ENCODE measurements at places on chromosomes 6 and 20.

DNA sequence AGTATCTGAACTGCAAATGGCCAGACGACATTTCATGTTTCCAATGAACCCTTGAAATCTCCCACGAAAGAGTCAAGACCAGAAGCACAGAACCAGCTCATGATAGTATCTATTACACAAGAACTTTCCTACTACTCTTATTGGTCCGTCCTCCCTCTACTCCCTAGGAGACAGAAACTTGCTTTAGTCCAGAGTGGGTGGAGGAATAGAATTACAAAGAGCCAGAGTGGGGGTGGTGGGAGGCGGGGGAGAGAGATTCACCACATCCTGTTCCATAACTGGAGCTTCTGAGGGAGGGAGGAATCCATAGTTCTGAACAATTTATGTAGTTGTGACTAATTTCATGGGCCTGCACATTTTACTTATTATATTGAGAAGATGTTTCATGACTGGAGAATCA is 18.5 kb upstream of the WFDC10A start:
- no peak for DNase-seq

DNA sequence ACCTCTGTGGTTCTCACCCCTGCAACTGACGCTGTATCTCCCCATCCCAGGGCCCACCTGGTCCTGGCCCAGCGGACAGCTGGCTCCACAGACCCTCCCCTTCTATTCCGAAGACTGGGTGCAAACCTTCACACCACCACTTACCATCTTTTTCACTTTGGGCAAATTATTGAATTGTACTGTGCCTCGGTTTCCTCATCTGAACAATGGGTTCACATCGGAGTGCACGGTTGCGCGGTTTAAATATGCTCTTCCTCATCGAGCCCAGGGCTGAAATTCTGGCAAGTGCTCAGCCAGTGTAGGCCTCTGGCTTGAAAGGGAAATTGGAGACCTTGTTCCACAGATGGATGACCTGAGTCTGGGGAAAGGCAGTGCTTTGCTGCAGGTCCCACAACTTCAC is 2.9 kb upstream of the ARFGAP1 start:
- no peak for DNase-seq

GRCh38 chr20:38147751-38148150 is 17.3 kb downstream of the TGM2 start:
- no peak for DNase-seq

GRCh38 chr6:169839898-169840631 is 88.6 kb downstream of the ERMARD start:
- DNase-seq = no peak

DNA sequence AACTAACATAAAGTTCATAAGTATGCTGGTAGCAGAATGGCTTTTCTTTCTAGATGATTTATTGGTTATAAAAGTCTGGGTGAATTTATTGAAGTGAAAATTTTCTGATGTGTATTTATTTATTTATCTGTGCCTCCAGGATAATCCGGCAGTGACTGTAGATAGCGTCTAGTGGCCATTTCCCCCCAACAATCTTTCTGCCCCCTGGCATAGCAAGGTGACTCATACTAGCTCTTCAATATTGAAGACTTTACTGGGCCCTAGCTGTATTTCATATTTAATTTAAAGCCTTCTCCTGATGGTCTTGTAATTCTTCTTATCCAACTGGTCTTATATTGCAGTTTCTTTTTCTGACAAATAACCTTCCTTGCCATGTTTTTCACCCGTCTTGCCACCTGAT is 154.1 kb upstream of the SGK1 start:
- DNase-seq = no peak

DNA sequence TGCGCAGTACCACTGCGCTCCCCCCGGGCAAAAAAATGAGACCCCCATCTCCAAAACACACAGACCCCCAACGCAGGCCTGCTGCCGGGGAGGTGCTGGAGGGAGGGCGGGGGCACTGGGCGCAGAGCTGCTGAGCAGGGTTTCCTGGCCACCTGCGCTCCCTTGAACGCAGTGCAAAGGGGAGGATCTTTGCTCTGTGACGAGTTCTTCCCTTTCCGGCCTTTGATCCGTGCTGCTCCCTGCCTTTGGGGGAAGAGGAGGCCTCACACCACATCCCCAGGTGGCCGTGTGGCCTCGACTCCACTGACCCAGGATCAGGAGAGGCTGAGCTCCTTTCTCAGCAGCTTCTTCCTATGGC is 8.9 kb upstream of the COL20A1 start:
- DNase-seq = no peak

DNA sequence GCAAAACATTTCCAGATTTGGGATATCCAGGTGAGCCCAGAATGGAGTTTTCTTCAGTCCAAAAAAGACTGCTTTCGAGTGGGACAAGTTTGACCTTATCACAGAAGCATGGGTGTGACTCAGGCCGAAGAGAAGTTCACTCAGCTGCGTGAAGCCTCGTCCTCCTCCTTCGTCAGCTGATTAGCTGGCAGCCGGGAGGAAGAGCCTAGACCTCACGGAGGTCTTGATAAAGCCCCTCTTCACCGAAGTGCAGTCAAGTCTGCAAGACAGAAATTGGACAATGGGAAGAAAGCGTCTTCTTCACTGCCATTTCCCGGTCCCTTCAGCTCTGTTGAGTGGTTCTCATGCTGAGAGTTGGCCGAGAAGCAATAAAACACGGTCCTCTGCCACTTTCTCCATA is 363.9 kb downstream of the TAF4 start:
- DNase-seq = no peak

DNA sequence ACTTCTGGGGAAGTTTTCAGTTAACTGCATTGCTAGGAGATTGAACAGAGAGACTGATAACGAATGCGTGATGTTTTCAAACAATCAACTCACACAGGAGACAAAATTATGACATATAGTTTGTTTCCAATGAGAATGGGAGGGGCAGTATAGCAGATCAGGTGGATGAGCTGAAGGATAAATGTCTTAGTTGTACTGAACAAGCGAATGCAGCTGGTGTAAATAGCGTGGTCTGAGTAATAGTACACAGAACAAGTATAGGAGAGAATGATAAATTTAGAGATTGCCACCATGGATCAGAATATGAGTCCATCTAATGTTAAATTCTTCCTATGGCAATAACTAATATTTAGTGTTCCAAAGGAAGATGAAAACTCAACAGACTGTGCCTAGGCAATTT is 858.6 kb downstream of the EYS start:
- DNase-seq = no peak

- no peak for DNase-seq
These were observed 129.2 kb downstream of the PDSS2 start for GRCh38 chr6:107330168-107330567.

GRCh38 chr6:16491666-16492313 is 253.4 kb downstream of the GMPR start:
- DNase-seq = no peak

DNA sequence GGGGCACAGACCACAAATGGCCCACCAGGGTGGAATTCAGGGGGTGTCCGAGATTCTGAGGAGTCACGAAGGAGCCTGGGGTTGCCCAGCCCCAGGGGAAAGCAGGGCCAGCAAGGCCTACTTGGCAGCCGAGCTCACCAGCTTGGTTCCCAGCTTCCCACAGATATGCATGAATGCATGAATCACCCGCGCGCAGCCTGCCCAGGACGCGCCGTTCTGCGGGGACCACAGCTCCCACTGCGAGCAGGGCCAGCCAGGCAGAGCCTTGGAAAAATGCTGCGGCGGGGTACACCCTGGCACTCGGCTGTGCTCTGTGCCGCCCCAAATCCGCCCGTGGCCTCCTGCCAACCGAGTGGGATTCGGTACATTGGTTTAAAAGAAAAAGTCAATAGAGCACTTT is 211.0 kb downstream of the NFATC2 start:
- DNase-seq = no peak

- no peak for DNase-seq
These were observed 11.1 kb upstream of the FAM209A start for GRCh38 chr20:56513161-56514150.

DNA sequence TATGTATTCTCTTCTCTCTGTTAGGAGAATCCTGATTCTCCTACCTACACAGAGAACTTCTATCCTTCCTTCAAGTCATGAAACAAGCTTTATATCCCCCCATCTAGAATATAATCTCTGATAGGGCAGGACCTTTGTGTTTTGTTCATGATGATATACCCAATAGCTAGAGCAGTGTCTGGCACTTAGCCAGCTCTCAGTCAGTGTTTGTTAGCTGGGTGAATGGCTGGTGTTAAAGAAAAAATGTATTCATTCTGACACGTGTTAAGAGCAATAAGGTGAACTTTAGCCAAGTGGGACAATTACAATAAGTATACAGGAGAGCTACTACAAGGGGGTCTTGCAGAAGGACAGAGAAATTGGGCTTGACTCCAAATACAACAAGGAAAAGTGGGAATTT is 34.3 kb upstream of the TNFRSF21 start:
- DNase-seq = no peak

GRCh38 chr20:17248224-17248623 is 21.4 kb downstream of the PCSK2 start:
- no peak for DNase-seq

- peak; percentile 15 for DNase-seq
These were observed 110.3 kb upstream of the NUP153 start for GRCh38 chr6:17816921-17817611.

GRCh38 chr20:46523108-46523507 is 9.7 kb upstream of the ZNF334 start:
- no peak for DNase-seq

GRCh38 chr6:11770546-11771466 is 7.8 kb downstream of the ADTRP start:
- DNase-seq = peak; percentile 100

DNA sequence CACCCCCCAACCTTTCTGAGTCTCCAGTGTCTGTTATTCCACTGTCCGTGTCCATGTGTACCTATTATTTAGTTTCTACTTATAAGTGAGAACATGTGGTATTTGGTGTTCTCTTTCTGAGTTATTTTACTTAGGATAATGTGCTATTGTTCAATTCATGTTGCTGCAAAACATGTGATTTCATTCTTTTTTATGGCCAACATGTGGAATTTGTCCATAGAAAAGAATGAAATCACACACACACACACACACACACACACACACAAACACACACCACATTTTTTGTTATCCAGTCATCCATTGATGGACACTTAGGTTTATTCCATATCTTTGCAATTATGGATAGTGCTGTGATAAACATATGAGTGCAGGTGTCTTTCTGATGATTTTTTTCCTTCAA is 23.5 kb downstream of the IGF2R start:
- no peak for DNase-seq

DNA sequence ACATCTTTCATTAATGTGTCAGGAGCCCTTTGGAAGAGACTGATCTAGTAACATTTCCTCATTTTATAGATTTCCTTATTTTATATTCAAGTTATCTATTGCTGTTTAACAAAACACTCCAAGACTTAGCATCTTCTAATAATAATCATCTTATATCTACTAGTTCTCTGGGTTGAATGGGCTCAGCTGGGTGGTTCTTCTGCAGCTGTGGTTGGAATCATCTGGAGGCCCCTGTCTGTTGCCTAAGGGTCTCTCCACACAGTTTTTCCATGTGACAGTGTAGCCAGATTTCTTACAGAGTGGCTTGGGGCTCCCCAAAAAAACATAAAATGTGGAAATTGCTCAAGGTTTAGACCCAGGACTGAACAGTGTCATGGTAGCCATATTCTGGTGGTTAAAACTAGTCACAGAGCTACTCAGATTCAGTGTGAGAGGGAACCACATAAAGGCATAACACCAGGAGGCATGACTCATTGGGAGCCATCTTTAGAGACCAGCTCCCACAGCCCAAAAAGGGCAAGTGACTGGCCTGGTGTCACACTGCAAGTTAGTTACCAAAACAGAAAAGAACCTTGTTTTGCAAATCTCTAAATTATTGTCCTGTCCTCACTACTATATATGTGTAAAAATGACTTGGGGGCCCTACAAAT is 11.5 kb downstream of the SLC2A10 start:
- no peak for DNase-seq

- DNase-seq = no peak
These were observed 99.9 kb downstream of the BANF2 start for GRCh38 chr20:17799575-17800227.
